ENCODE measurements at places on chromosomes 3 and 15.

DNA sequence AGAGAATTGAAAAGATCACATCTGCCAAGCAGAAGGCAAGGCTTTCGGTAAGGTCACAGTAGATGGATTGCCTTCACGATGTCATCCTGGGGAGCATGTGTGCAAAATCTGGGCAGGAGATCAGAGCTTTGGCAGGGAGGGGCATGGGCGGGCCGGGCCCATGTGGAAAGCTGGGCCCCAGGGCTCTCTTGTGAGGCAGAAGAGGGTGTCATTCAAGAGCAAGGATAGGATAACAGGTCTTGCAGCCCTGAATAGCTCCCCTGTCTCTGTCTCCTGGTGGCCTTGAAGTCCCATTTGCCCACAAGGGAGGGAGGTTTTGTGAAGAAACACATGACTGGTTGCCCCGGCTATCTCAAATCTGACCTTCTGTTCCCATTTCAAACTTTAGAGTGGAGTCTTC lies 172.0 kb downstream of the OPA1 start:
- DNase-seq: no peak

DNA sequence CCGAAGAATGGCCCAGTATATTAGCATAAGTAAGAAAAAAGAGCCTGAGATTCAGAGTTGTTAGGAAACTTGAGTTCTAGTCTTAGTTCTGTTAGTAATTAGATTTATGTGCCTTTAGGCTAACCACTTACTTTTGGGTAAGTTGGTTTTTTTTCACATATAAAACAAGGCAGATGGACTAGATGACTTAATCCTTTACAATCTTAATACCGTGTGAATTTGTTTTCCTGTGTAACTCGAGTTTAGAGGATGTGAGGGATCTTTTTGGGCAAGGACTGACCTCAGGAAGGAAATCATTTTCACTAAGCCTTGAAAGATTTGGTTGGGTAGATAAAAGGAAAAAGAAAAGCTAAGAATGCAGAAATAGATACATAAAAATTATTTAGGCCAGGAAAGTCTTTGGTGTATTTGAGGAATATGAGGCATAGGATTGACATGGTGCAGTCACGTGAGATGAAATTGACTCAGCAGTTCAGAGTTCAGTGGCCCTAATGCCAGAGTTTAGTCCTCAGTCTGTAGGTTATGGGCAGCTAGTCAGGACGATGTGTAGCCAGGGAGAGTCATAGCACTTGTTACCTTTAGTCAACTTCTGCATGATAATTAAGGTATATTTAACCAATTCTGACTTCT lies 34.6 kb downstream of the PAK2 start:
- DNase-seq: no peak

- no peak for DNase-seq
Observed at GRCh38 chr3:188581365-188581764, 427.4 kb downstream of the LPP start.

- no peak for DNase-seq
Observed at GRCh38 chr3:7545334-7545733, 684.4 kb downstream of the GRM7 start.

DNA sequence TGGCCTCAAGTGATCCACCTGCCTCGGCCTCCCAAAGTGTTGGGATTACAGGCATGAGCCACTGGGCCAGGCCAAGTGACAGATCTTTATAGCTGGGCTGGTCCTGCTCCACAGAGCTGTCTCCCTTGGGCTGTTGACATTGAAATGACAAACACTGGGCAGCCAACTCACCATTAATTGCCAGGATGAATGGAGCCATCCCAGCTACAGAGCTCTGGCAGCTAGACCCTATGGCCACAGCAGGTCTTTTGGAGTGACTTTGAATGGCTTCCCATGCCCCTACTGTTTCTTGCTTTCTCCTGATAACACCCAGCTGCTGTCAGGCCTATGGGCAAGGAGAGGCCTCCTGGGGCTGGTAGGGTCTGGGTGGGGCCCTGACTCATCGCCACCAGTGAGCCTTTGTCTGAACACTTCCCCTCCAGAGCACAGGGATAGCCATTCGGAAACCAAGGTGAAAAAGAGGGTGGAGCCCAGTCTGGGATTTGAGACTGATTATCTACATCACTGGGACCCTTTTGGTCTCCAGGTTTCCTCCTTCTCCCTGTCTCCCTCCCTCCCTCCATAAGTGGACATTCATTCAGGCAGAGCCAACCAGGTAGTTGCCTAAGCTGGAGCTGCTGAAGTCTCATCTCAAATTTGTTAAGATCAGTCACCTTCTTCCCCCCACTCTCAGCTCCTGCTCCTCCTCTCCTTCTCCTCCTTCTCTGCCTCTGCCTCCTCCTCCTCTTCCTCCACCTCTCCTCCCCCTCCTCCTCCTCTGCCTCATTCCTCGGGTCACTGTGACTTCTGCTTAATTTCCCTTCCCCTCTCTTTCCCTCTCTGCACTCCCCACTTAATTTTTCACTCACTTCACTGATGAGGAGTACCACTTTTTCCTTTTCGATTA lies 34.0 kb downstream of the BHLHE40 start:
- DNase-seq: no peak

- no peak for DNase-seq
Observed at GRCh38 chr15:50148362-50148963, 29.4 kb upstream of the ATP8B4 start.

DNA sequence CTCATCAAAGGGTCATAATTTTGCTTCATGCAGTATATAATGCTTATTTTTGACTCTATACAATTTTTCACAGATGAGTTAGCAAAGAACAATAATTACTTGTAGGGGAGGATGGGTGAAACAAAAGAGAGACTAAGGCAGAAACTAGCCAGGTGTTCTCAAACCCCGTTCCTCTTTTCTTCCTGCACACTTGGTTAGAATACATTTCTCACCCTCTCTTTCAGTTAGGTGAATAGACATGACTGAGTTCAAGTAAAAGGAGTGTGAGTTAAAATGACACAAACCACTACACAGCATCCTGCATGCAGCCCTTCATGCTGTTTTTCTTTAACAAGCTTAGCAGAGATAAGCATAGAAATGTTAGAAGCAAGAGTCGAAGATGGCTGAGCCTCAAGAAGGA lies 922.2 kb downstream of the TBL1XR1 start:
- no peak for DNase-seq

- DNase-seq: no peak
Observed at GRCh38 chr3:79769229-79769628, 1.4 kb upstream of the ROBO1 start.

DNA sequence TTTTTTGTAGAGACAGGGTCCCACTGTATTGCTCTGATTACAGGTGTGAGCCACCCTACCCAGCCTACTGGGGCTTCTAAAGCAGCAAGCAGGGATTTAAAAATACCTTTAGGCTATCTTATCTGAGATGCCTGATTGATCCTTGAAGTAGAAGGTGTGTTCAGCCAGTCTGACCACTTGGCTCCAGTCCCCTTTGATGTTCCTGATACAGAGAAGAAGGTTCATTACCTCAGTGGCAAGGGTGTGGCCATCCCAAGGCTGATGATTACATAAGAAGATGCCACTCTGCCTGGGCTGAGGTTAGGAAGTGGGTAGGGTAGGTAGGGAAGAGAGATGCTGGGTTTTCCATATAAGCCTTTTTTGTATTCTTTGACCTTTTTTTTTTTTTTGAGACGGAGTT lies 11.2 kb upstream of the DCAF1 start:
- no peak for DNase-seq

DNA sequence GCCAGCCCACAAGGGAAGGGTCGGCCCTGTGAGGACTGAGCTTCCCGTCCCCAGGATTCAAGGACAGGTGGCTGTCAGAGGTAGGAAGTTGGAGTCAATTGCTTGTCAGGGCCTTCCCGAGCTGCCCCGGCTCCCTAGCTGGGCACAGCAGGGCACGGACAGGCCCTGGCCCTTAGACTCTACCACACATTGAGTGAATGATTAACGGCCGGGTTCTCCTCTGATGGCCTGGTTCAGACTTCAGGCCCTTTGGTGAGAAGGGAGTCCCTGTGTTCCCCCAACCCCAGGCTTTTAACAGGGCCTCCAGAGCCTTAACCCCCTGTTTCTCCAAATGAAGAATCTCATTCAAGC lies 16.4 kb upstream of the FGD5 start:
- DNase-seq: no peak

- no peak for DNase-seq
Observed at GRCh38 chr3:3627114-3627513, 172.1 kb upstream of the LRRN1 start.

GRCh38 chr3:146156666-146157314 lies 4.2 kb downstream of the PLOD2 start:
- DNase-seq: no peak

GRCh38 chr3:139506766-139507165 lies 30.4 kb upstream of the RBP2 start:
- no peak for DNase-seq

- no peak for DNase-seq
Observed at GRCh38 chr3:55122312-55122711, 194.5 kb upstream of the LRTM1 start.

DNA sequence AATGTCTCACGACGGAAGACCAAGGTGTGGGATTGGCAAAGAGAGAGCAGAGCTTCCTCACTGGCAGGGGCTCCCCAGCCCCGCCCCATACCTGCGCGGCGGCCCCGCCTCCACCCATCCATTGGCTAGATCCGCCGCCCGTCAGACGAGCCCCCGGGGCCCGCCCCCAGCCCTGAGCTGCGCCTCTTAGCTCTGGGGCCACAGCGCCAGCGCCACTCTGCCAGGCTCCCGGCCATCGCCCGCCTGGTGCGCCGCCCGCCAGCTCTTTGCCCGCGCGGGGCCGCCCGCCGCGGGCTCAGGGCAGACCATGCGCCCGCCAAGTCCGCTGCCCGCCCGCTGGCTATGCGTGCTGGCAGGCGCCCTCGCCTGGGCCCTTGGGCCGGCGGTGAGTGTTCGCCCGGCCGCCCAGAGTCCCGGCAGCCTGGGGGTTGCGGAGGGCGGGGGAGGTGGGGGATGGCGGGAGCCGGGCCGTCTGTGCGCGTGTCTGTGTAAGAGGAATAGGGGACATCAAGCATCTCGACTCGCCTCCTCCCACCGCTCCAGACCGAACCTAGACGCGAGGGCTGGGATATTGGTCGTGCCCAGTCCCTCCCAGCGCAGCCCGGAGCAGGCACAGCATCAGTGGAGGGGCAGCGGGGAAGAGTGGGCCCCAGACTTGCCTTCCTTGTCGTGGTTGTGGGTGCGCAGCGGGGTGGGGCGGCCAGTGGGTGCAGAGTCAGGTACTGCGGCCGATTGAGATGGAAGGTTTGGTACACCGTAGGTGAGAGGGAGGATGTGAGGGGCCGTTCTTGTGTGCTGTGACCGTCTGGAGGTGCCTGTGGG lies at the start of gene VIPR1:
Gene VIPR1, plus strand, starts transcription at position 215 of the 822 bp plus-strand sequence. Its CDS starts 93 bp downstream, at position 308.
- peak; percentile 83 for DNase-seq

- no peak for DNase-seq
Observed at GRCh38 chr15:56038707-56039106, 45.3 kb upstream of the NEDD4 start.

GRCh38 chr3:161759444-161759843 lies 262.8 kb downstream of the OTOL1 start:
- DNase-seq: no peak

DNA sequence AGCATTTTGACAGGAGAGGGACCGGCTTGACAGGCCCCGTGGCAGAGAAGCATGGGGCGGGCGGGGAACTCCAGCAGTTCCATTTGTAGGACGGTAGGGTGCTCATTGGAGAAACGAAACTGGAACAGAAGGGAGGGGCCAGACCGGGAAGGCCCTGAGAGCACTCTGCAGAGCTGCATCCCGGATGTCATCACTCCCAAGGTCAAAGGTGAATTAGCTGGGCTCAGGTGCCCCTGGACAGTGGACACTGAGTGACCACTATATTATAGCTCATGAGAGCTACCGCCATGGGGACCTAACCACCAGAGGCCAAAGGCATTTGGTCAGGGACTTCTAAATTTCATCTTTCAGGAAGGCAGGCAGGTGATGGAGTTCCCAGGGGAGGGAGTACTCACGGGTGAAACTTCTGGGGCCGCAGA lies 7.3 kb downstream of the CSRNP1 start:
- no peak for DNase-seq

- DNase-seq: no peak
Observed at GRCh38 chr3:12454076-12454815, 30.0 kb upstream of the TSEN2 start.

GRCh38 chr15:98896802-98897732 lies 110.5 kb downstream of the PGPEP1L start:
- no peak for DNase-seq

- DNase-seq: no peak
Observed at GRCh38 chr15:96586901-96587300, 256.4 kb downstream of the NR2F2 start.

DNA sequence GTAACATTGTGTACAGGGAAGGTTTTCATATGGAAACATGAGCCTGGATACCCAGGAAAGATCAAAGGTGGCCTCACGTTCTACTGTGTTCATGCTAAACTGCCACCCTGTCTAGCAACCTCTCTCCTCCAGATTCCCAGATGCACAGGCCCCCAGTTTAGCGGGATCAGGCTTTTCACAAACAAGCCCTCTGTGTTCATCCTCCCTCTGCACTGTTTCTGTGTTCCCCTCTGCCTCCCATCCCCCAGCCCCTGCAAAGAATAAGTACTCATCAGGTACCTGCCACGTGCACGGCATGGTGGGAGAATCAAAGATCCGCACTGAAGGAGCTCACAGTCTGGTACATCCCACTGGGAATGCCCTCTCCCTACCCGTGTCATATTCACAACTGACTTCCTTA lies 46.1 kb downstream of the TMEM266 start:
- DNase-seq: no peak

DNA sequence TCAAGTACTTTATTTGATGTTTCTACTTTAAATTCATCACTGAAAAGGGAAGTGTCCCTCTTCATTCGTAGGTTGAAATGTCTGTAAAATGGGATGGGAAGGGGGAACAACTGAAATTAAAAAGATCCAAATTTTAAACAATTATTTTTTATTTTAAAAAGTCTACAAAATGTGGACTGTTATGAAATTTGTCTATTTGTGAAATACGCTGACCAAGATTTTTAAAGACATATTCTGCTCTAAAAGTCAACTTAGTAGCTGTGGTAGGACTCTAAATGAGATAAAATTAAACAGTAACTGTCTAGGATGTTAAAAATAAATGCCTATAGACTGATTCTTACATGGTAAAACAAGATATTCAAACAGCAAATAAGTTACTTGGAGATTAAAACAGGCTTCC lies 67.3 kb downstream of the ADAM10 start:
- DNase-seq: no peak

Measured in stimulated activated CD8-positive, alpha-beta memory T cell treated with anti-CD3 and anti-CD28 coated beads, Interleukin-2, amount 100 ng/mL, for 1 hour (primary cell).